RPMI7951 (cell line): ENCODE measurements at places on chromosomes 5 and 9. TPM values are rescaled to one million over a fixed set of nuclear protein-coding genes. Genes with fewer than 3 reads are reported as not detected.

GRCh38 chr5:87541033-87541432, 128.3 kb upstream of the CCNH start:
- peak; percentile 59 for DNase-seq

The IFNB1 gene
- total RNA-seq = not detected in 2 replicates

GRCh38 chr5:73666891-73667290, 40.9 kb downstream of the ARHGEF28 start:
- no peak for DNase-seq

DNA sequence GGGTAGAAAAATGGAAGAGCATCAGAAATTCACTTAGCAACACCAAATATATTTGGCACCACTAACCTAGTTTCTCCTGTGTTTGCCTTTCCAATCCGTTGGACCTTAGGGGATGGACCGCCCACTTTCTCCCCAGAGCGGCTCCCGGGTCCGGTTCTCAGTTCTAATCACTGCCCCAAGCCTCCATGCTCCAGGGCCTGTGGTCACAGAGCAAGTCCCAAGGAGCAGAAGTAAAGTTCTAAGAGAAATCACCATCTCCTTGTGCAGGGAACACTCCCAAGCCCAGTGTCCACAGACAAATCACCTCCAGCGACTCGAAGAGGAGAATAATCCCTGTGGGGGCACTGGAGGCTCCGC, 728 bp upstream of the SLC1A1 start:
- peak; percentile 27 for DNase-seq
